ENCODE measurements at places on chromosomes 2 and 18. TPM values are rescaled to one million over a fixed set of nuclear protein-coding genes. Genes with fewer than 3 reads are reported as not detected.

CDK5R2 gene
- total RNA-seq: not detected

RND3 gene
- 84.1 TPM for total RNA-seq

DYNAP gene
- not detected for total RNA-seq

IL1RL2 gene
- total RNA-seq: 1.9 TPM

MAPK4 gene
- total RNA-seq: 0.28 TPM

CXCR4 gene
- total RNA-seq: 37.5 TPM

CRYGC gene
- total RNA-seq: not detected

RGPD3 gene
- 1.1 TPM for total RNA-seq

POTEJ gene
- not detected for total RNA-seq

DPP10 gene
- total RNA-seq: not detected

SLC16A14 gene
- total RNA-seq: 1.3 TPM

RPIA gene
- total RNA-seq: 9.6 TPM

DAPL1 gene
- not detected for total RNA-seq

REG3G gene
- total RNA-seq: not detected

GPR39 gene
- total RNA-seq: not detected

CCDC141 gene
- 11.2 TPM for total RNA-seq

ANO7 gene
- total RNA-seq: 0.60 TPM

FASTKD2 gene
- 27.8 TPM for total RNA-seq

PAX3 gene
- not detected for total RNA-seq

HMSD gene
- 0.38 TPM for total RNA-seq

SERPINB4 gene
- total RNA-seq: not detected

DLGAP1 gene
- 5.7 TPM for total RNA-seq

SERPINB13 gene
- total RNA-seq: not detected

SERPINB11 gene
- total RNA-seq: not detected

MROH2A gene
- not detected for total RNA-seq

RAB6D gene
- total RNA-seq: not detected

Measured in omental fat pad (tissue), 4 donors.